ENCODE measurements at places on chromosomes 5 and 9.
A peak's percentile ranks its signal among the peaks of the same experiment; 100 is the strongest.

DNA sequence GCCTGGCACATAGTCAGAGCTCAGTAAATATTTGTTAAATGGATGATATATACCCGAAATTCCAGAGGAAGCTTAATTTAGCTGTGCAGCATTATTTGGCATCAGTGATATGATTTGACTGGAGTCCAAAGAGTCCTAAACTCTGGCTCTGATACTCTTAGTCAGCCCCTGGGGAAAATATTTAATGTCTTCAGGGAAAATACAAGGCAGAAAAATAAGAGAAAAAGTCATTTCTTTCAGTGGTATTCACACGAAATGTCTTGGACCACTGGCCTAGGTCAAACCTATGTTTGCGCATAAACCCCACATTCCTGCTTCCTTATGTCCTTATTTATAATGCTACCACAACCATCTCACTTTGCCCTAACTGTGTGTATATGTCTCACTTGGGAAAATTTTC, 23.8 kb downstream of the GLRA1 start:
- DNase-seq, result no peak

GRCh38 chr9:128947527-128948301, at the start of the genes DOLK and NUP188:
Gene DOLK, minus strand, starts transcription at chr9:128947603. Its CDS starts 300 bp downstream, at chr9:128947303.
Gene NUP188, plus strand, starts transcription at chr9:128947699. Its CDS starts 21 bp downstream, at chr9:128947720.
- peak; percentile 82 for DNase-seq

GRCh38 chr9:99634186-99634585, 187.5 kb upstream of the NR4A3 start:
- DNase-seq, result no peak

DNA sequence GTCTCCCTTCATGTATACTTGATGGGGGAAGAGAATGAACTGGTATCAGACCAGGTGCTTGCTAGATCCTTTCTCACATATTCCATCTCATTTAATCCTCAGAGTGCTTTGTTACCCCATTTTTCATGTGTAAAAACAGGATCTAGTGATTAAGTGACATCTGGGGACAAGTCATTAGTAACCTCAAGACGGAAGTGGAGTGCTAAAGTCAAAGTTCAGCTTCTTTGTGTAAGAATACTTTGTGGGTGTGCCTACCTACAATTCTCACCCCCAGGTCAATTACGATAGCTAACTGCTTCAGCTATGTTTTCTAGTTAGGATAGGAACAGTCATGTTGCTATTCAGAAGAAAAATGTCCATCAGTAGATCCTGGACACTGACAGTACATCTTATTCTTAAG, 3.1 kb upstream of the FAM120AOS start:
- DNase-seq, result no peak

DNA sequence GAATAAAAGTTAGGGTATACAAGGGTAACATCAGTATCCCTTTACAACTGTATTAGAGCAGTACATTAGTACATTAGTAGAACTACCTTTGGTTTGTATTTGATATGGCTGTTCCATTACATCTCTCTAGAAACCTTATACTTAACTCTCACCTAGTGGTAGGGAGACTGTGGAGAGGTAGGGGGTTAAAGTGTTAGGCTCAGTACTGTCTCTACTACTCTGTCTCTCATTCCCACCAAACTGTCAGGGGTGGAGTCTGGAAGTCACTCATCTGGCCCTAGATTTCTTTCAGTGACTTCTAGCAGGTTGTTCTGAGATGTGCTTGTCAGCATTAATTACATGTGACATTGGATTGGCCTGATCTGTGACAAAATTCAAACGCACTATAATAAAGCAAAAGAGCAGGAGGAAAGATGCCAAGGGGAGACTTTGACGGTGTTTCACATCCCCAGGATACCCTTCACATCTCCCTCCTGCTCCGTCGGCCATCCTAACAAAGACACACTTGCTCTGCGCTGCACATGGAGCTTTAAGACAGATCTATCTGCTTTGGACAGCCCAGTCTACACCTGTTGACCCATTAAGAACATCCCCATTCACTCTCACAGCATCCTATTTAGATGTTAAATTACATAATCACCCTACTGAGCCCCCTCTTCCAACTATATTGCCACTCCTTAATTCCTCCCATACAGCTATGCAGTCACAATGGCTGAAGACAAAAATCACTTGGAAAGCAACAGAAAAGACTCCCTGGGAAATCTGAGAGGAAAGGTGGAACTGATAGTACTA, 1043.0 kb upstream of the DMAC1 start:
- no peak for DNase-seq
